ENCODE measurements at places on chromosomes 12 and 14.

DNA sequence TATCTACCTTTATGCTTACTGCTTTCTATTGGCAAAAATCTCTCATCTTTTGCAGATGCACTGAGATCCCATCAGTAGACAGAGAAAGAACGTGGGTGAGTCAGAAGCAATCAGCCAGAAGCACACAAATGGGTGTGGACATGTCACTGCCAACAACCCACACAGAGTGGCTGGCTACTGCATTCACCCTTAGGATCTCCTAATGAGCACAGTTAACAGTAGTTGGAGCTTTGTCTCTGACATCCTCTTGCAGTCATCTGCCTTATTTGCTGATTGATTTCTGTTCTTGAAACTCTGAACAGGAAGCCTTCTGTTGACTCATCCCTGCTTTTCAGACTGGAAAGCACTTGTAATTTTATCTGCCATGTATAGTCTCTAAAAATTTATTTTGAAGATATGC lies 117.2 kb downstream of the RGS6 start:
- DNase-seq = no peak

DNA sequence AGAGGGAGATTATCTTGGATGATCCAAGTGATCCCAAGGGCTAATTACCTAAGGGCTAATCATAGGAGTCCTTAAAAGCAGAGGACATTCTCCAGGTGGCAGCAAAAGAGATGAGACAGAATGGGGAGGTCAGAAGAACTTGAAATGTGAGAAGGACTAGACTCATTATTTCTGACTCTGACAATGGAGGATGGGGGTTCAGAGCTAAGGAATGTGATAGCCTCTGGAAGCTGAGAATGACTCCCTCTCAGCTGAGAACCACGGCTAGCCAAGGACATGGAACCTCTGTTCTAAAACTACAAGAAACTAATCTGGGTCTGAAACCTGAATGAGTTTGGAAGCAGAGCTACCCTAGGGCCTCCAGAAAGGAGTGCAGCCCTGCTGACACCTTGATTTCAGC lies 35.6 kb upstream of the ANKS1B start:
- DNase-seq = no peak

DNA sequence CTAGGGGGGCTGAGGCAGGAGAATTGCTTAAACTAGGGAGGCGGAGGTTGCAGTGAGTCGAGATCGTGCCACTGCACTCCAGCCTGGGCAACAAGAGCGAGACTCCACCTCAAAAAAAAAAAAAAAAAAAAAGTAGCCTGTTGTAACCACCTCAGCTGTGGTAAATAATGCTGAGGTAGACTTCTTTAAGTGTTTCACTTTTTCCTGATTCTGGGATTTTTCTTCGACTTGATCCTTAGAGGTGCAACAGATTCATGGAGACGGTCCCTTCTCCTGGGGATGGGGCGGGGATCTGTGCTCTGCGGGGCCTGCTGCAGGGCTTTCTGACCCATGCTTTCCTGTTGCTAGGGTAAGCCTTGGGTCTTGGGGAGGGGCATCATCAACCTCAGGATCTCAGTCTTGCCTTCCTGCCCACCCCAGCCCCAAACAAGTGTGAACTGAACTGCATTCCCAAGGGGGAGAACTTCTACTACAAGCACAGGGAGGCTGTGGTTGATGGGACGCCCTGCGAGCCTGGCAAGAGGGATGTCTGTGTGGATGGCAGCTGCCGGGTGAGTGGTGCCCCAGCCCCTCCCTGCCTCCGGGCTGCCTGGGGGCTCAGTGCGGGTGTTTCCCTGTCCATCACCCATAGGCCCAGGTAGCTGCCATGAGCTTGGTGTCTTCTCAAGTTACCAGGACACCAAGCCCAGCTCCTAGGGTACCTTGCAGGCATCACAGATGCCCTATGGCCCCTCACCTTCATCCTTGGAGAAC lies 12.4 kb downstream of the PAPLN start:
- DNase-seq = no peak

DNA sequence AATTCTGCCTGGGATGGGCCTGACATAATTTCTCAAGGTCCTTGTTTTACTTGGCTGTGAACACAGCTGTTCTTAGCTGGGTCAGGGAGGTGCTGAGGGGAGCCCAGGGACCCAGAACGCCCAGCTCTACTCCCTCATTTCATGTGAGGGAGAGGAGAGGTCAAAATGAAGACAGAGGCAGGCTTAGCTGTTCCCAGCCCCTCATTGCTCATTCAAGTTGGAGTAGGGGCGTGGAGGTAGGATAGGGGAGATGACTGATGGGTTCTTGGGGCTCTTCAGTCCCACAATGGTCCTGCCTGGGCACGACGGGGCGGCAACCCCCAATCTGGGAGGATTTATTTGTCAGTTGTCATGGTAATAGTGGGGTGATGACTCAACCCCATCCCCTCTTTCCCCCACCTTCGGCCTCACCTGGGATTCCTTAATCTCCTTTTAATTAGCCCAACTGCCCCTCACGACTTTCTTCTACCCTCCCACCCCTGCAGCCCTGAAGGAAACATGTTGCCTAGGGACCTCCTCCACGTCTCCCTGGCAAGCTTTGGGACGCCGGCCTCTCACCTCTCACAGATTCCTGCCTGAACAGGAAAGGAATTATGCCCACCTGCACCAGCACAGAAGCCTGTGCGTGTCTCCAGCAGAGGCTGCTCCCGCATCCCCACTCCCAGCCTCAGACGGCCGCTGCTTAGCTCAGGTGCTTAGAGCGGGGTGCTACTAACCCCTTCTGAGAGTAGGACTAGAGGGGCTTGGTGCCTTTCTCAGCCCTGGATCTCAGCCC lies 10.2 kb downstream of the SPRYD3 start:
- DNase-seq = no peak

DNA sequence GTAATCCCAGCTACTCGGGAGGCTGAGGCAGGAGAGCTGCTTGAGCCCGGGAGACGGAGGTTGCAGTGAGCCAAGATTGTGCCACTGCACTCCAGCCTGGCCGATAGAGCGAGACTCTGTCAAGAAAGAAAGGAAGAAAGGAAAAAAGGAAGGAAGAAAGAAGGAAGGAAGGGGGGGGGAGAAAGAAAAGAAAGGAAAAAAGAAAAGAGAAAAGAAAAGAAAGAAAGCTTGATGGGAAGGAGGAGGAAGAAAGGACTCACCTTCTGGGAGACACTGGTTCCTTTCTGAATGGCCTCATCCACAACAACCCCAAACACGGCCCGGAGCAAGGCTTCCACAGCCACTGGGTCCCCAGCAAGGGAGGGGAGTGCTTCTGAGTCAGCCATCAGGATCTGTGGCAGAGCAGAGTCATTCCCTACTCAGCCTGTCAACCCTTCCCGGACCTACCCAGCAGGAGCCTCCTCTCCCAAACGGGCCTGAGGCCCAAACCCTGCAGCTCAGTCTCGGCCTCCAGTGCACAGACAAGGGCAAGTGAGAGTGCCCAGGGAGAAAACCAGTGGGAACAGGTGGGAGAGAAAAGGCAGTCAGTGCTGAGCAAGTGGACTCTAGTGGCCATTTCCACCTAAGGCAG lies 7.3 kb upstream of the ZNF740 start:
- no peak for DNase-seq

DNA sequence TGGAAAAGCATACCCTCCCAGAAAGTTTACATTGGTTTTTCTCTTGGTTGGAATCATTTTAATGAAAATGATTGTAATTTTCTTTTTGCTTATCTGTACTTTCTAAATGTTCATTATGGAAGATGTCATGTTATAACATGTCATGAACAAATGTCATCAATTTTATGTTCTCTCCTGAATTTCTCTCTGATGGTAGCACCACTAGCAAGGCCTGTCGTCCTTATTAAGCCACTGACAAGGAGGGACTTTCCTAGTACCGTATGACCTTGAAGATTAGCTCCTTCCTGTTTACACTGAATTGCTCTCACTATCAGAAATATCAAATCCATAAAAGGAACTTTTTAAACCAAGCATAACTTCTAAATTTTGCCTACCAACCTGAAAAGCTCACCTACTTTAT lies 99.0 kb downstream of the ESR2 start:
- DNase-seq = no peak

DNA sequence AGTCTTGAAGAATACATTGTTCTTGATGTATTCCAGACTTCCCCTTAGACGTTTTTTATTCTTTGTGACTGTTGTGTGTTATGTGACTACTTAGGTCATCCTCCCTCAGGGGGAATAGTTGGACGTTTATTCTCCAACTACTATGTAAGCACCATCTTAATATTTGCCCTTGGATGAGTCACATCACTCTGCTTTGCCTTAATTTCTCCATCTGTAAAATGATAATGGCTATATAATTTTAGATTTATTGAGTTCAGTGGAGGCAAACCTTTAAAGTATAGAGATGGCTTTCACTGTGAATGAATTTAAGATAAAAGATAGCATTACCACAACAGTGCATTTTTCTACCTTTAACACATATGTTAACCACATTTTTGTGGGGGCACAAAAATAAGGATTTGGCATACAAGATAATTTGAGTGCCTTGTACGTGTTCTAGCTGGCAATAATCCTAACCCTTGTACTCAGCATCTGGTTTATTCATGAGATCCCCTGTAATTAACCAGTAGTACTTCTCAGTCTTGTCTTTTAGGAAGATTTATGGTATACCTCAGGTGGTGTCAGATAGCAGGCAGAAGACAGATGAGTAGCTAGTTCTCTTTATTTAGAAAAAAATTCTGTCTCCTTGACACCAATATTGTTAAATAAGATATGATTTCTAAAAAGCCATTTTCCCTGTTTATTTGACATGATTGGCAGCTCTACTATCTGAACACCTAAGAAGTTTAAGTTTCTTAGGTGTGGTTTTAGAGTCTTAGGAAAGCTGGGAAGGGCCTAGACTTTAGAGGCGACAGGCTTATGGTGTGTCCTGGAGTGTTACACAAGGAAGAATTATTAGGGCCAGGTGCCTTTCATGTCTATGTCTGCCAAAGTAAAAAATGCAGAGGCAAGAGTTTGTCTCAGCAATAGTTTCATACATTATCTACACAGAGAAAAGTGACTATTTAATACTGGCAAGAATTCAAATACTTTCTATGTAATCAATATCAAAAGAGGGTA lies 152.3 kb downstream of the RAD51B start:
- no peak for DNase-seq

DNA sequence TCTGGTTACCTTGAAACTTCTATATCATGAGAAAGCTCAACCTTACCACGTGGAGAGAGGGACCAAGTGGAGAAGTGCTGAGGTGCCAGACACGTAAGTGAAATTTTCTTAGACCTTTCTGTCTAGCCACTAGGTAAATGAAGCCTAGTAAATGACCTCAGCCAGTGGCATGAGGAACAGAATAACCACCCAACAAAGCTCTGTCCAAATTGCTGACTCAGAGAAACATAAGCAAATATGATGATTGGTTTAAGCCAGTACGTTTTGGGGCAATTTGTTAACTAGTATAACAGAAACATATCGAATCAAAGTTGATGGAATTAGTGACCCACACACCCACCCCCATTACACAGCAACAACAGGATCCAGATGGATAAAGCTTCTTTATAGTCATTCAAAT lies 75.2 kb upstream of the MAX start:
- DNase-seq = no peak

DNA sequence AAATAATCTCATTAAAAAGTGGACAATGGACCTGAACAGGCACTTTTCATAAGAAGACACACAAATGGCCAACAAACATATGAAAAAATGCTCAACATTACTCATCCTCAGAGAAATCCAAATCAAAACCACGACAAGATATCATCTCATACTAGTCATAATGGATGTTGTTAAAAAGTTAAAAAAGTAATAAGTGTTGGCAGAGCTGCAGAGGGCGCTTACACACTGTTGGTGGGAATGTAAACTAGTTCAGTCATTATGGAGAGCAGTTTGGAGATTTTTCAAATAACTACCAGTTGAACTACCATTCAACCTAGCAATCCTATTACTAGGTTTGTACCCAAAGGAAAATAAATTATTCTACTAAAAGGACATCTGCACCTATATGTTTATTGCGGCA lies 47.2 kb downstream of the FOXG1 start:
- no peak for DNase-seq

GRCh38 chr12:125065021-125065918 lies at the start of gene AACS:
AACS (plus strand) TSS chr12:125065435; CDS start chr12:125065585, 150 bp downstream.
- DNase-seq = peak; percentile 78

- no peak for DNase-seq
These were observed 183.1 kb downstream of the EGLN3 start for GRCh38 chr14:33767586-33768457.

- DNase-seq = peak; percentile 30
These were observed 76.2 kb downstream of the PDZRN4 start for GRCh38 chr12:41264281-41264680.
